ENCODE measurements at places on chromosomes 4 and X.

DNA sequence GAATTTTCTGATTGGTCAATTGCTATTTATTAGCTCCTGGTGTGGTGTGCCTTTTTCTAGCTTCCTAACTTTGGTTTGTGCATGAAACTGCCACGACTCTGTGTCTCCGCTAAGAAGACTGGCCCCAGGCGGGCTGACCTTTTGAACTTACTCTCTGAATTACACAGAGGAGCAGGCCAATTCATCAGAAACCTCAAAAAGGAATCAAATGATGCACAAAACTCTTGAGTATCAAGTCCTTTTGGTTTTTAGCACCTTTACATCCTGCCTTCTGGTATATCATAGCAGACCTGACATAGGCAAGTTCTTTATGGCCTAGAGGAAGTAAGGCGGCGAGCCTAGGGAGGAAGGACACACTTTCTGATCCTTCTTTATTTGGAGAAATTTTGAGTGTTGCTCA, 17.6 kb downstream of the TKTL1 start:
- DNase-seq: no peak

- DNase-seq: peak; percentile 36
Measured at GRCh38 chrX:54043541-54044125, 640 bp downstream of the PHF8 start.

DNA sequence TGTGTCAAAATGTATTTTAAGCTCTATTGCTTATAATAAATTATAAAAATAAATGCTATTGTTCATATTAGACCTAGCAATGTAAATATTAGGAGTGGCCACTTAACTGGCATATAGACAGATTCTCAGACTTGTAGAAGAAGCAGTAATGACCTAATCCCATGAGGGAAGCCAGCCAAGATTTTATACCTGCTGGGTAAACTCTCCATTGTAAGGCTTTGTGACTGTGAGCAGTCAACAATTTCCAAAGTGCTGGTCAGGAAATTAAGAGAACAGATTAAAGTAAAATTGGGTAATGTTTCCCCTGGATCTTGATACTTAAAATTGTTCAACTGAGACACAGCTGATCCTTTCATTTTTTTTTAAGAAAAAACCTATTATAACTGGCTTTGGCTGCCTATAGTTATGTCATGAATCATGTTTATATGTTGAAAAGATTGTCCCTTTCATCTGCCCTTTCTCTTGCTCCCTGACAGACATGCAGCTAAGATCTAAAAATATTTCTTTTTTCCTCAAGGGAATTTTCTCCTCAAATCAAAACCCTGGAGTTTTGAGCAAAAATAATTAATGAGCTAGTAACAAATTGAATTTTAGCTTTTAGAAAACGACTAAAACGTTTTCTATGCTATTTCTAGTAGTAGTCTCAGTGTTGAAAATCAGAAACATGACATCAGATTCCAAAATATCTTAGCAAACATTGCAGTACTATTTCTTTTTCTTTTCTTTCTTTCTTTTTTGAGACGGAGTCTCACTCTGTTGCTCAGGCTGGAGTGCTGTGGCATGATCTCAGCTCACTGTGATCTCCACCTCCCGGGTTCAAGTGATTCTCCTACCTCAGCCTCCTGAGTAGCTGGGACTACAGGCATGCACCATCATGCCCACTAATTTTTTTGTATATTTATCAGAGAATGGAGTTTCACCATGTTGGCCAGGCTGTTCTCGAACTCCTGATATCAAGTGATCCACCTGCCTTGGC, 77.9 kb downstream of the ADGRL3 start:
- peak; percentile 12 for DNase-seq

- DNase-seq: no peak
Measured at GRCh38 chr4:153764601-153765368, 5.0 kb upstream of the RNF175 start.

- no peak for DNase-seq
Measured at GRCh38 chr4:82620126-82620735, 58.4 kb upstream of the TMEM150C start.

GRCh38 chrX:68676335-68676734, 28.9 kb downstream of the STARD8 start:
- no peak for DNase-seq

DNA sequence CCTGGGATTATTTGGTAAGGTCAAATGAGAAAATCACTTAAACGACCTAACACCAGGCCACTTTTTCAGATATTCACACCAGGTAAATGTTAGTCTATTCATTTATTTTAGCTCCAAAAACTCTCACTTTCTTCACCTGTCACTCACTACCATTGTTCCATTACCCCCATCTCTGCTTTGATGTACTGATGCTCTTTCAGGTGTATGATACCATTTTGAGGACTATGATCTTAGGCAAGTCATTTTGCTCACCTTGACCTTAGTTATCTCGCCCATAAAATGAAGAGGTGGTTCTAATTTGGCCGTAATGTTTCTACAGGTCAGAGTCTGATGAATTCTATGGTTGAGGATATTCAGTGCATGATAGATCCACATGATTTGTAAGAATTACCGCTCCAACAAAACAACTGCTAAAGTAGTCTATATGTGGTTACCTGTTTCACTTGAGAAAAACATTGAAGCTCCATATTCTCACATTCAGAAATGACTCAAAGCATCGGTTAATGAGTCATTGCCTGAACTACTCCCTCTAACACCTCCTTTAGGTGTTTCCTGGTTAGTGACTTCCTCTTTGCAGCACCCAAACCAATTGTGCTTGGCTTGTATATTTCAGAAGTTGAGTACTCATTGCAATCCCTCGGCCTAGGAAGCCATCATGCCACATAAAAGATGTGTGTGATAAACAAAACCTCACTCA, 4.5 kb downstream of the DTHD1 start:
- DNase-seq: no peak

- DNase-seq: no peak
Measured at GRCh38 chrX:13077168-13077567, 32.7 kb upstream of the FAM9C start.

GRCh38 chr4:7037425-7037824, 5.7 kb upstream of the TADA2B start:
- no peak for DNase-seq

GRCh38 chr4:73868206-73869129, 725 bp upstream of the CXCL1 start:
- DNase-seq: peak; percentile 38

GRCh38 chr4:99323756-99324155, 2.6 kb upstream of the ADH1B start:
- DNase-seq: no peak

DNA sequence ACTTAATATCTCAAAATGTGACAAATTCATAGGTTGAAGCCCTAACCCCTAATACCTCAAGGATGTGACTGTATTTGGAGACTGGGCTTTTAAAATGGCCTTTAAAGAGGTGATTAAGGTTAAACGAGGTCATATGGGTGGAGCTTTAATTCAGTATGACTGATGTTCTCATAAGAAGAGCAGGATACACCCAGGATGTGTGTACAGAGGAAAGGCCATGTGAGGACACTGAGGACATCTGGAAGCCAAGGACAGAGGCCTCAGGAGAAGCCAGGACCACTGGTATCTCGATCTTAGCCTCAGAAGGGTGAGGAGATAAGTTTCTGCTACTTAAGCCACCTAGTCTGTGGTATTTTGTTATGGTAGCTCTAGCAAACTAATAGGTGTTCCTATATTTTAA, 49.0 kb upstream of the SHISA3 start:
- DNase-seq: no peak

GRCh38 chrX:13891377-13892140, 74.7 kb upstream of the GPM6B start:
- no peak for DNase-seq

DNA sequence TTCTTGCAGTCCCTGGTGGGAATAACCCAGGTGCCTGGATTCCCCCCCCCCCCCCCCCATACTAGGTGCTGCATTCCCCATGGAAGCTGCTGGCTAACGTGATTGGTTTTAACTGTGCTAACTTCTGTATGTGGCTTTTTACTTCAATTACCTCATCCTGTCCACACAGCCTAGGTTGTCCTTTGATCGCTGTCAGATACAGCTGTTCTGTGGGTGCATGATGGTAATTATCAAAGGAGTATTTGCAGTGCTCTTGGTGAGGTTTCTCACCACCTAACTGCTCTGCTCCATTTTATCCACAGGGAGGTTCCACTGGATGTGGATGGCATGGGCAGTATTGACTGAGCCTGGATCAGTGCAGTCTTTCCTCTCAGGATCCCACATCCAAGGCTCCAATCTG, 93.0 kb downstream of the ZNF518B start:
- no peak for DNase-seq

- DNase-seq: no peak
Measured at GRCh38 chr4:148016063-148016637, 284.3 kb downstream of the ARHGAP10 start.

DNA sequence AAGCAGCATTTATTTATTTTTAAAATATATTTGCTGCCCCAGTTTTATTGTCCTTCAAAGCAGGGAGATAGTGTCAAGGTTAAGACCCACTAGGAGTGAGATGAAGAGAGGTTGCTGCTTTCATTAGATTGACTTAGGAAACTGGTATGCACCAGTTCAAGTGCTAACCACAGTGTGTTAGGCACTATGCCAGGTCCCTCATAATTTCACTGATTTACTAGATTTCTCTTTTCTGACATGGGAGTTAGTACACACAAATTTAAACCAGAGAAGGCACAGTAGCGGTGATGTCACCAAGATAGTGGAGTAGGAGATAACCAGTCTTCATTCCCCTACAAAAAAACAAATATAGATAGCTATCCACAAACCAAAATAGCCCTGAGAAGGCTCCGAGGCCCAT, 14.3 kb downstream of the RRAGB start:
- DNase-seq: no peak

- no peak for DNase-seq
Measured at GRCh38 chr4:87073199-87074120, 138.6 kb downstream of the AFF1 start.

DNA sequence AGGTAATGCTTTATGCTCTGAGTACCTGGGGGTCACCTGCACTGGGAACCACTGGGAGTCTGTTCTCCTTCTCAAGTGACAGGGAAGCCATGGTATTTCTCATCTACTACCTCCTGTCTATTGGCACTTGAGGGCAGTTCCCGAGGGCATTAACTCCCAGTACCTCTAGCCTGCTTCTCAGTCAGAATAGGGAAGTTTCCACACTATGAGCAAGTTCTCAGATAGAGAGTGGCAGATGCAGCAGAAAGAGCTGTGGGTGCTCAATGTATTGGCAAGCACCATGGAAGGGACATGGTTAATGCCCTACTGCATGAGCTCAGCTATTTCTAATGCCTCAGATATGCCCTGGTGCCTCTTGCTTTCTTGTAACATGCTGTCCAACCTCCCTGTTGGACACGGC, 74.1 kb downstream of the ANOS1 start:
- DNase-seq: no peak
